ENCODE measurements at places on chromosomes 16 and 17. TPM values are rescaled to one million over a fixed set of nuclear protein-coding genes. Genes with fewer than 3 reads are reported as not detected.

FBXO47 gene
- total RNA-seq = not detected

TNK1 gene
- total RNA-seq = 9.9 TPM

RHBDL3 gene
- total RNA-seq = not detected

CORO6 gene
- 1.2 TPM for total RNA-seq

TRIM47 gene
- total RNA-seq = 1.6 TPM

HOXB13 gene
- total RNA-seq = not detected

SEPTIN1 gene
- total RNA-seq = 147 TPM

TLCD2 gene
- total RNA-seq = 0.14 TPM

WIPI1 gene
- total RNA-seq = 2.4 TPM

IL17C gene
- 0.56 TPM for total RNA-seq

PROCA1 gene
- total RNA-seq = 2.8 TPM

AURKB gene
- 0.62 TPM for total RNA-seq

TVP23C gene
- 18.6 TPM for total RNA-seq

DNA sequence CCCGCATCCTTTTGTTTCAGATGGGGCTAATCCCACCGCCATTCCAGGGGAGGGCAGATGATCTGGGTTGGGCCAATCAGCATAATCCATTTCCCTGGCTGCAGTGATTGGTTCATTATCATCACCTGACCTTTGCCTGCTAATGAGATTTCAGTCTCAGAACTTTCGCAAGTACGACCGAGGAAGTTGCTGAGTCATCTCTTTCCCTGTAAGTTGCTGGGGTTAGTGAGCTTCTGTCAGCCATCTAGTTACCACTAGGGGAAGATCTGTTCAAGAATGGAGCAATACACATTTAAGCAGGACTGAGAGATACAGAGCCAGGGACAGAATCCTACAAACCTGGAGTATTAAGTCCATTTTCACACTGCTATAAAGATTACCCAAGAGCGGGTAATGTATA lies 65.3 kb upstream of the NUDT7 start:
- no peak for DNase-seq

DNA sequence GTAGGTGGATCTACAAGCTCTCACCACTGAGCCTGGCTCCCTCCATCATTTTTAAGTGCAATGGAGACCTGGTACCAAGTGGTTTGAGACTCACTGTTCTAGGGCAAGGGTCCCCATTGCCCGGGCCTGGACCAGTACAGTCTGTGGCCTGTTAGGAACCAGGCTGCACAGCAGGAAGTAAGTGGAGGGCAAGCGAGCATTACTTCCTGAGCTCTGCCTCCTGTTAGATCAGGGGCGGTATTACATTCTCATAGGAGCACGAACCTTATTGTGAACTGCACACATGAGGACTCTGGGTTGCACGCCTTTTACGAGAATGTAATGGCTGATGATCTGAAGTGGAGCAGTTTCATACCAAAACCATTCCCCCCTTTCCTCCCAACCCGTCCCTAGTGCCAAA lies 6.8 kb upstream of the ZNF594 start:
- no peak for DNase-seq

DNA sequence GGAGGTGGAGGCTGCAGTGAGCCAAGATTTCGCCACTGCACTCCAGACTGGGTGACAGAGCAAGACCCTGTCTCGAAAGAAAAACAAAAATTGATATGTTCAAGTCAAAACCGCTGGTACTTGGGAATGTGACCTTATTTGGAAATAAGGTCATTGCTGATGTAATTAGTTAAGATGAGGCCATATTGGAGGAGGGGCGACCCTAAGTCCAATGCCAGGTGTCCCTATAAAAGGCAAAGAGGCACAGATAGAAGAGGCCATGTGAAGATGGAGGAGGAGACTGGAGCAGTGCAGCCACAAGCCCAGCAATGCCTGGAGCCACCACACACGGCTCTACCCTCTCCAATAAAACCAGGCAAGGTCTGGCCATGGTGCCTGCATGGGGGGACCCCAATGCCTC lies 50.8 kb upstream of the JPH3 start:
- DNase-seq = no peak

- no peak for DNase-seq
These were observed 821 bp upstream of the GFAP start for GRCh38 chr17:44915862-44916780.

GRCh38 chr17:71987634-71988033 lies 133.2 kb upstream of the SOX9 start:
- DNase-seq = no peak

DNA sequence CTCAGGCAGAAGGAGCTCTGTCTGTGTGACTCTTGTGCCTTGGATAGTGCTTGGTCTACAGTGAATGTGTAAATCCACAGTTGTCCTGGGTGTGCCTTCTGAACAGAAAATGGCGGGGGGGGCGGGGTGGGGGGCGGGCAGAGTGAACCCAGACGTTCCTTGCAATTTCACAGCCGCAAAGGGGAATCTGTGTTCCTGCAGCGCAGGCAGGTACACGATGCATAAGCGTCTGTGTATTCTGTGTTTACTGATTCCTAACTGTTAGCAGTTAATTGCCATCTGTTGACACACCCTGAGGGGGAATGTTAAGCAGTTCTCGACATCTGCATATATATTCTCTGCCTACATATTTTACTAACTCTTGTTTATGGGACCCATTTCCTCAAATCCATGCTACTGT lies 123.5 kb upstream of the ZFHX3 start:
- no peak for DNase-seq

GRCh38 chr17:71899317-71899716 lies 221.5 kb upstream of the SOX9 start:
- no peak for DNase-seq

- DNase-seq = no peak
These were observed 197.2 kb downstream of the RGS9 start for GRCh38 chr17:65334406-65334805.

GRCh38 chr16:2686912-2687507 lies 4.7 kb downstream of the KCTD5 start:
- no peak for DNase-seq

GRCh38 chr17:15930426-15930825 lies 14.5 kb upstream of the ADORA2B start:
- no peak for DNase-seq

GRCh38 chr16:85136702-85137322 lies 24.5 kb upstream of the CIBAR2 start:
- no peak for DNase-seq

DNA sequence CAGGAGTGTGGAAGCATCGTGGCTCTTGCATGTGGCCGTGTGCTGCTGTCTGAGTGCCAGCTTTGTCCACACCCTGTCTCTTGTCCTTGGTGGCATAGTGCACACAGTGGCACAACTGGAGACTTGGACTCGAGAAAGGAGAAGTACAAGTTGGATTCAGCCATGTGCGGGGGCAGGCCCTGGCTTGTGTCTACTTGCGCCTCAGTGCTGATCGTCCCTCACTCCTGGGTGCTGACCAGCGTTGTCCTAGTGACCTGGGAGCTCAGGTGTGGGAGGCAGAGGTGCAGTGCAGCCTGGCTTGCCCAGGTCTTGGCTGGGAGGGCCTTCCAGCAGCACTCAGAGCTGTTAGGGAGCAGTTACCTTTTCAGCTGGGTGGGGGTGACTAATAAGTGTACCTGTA lies 20.6 kb downstream of the MPRIP start:
- DNase-seq = no peak

- DNase-seq = no peak
These were observed 30.6 kb downstream of the MYO18A start for GRCh38 chr17:29149431-29150064.

DNA sequence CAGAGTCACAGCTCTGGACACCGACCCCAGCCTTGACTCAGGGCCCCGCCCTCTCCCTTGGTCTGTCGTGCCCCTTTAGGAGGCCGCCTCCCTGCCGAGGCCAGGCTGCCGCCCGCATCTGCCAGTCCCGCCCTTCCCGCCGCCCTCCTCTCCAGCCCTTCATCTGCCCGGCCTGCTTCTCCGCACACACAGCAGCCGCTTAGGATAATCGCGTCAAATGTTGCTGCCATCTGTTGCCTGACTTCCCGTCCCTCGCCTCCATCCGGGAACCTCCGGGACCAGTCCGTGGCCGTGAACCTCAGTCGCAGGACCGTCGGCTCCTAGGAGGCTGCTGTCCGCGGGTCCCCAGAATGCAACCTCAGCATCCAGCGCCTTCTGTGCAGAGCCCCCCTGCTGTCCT lies 11.9 kb downstream of the GSE1 start:
- no peak for DNase-seq

DNA sequence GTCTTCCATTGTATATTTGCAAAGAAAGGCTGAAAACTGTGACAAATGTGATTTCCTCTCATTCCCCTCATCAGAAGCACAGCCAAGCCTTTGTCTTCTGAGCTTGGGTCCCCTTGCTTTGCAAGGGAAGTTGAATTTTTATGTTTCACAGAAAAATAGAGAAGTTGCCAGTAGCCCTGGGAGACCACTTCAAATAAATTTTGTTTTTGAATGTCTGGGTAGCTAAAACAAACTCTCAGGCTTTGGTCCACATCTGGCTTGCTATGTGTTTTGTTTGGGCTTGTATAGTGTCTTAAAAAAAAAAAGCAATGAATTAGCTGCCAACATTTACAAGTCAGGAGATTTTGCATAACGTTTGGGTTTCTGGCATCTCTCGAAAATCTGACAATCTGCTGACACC lies 24.1 kb downstream of the PIK3R6 start:
- no peak for DNase-seq

DNA sequence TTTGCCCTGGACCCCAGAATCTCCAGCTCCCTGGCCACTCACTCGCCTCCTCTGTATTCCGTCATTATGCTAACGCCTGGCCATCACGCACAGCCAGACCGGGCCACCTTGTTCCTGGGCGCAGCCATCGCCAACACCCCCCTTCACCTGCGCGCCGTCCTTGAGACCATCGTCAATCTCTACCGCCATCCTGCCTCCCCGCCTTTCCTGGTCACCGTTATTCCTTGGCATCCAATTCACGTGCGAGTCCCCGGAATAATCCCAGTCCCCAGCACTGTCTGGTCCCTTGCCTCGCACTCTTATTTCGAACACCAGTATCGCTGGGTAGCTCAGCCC lies 541 bp downstream of the VKORC1 start:
- no peak for DNase-seq

- DNase-seq = no peak
These were observed 7.9 kb downstream of the SLC52A1 start for GRCh38 chr17:5027299-5027698.

- DNase-seq = no peak
These were observed 32.4 kb upstream of the MMD start for GRCh38 chr17:55453839-55454557.

DNA sequence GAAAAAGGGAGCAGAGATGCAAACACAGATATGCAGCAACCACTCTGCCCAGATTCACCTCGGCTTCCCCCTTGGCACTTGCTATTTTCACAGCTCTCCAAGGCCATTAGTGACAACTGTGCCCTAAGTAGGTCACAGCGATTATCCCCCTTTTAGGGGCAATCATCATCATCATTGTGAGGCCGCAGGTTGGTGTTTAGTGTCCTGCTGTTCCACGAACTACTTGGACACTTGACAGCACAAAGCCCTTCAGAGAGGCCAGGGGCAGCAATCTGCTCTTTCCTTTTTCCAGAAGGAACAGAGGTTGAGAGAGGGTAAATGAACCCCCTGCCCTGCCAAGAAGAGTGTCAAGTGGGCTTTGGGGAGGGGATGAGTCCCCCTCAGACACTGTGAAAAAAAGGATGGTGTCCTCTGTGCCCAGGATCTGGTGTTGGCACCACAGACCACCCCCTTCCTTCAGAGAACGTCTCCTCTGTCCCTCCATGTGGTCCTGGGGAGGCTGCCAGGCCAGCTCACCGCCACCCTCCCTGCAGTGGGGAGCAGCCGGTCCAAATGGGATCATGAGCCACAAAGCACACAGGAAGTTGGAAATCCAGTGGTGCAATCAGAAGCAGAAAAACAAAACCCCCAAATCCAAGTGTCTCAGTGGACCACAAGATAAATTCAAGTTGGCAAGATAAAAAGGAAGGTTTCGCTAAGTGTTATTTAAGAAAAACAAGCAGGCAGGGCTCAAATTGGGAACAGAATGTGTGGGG lies 78.4 kb upstream of the MED9 start:
- no peak for DNase-seq

Measured in CD8-positive, alpha-beta T cell (primary cell).